A172 (cell line): ENCODE measurements at places on chromosomes 3 and 15. TPM values are rescaled to one million over a fixed set of nuclear protein-coding genes. Genes with fewer than 3 reads are reported as not detected.

DNA sequence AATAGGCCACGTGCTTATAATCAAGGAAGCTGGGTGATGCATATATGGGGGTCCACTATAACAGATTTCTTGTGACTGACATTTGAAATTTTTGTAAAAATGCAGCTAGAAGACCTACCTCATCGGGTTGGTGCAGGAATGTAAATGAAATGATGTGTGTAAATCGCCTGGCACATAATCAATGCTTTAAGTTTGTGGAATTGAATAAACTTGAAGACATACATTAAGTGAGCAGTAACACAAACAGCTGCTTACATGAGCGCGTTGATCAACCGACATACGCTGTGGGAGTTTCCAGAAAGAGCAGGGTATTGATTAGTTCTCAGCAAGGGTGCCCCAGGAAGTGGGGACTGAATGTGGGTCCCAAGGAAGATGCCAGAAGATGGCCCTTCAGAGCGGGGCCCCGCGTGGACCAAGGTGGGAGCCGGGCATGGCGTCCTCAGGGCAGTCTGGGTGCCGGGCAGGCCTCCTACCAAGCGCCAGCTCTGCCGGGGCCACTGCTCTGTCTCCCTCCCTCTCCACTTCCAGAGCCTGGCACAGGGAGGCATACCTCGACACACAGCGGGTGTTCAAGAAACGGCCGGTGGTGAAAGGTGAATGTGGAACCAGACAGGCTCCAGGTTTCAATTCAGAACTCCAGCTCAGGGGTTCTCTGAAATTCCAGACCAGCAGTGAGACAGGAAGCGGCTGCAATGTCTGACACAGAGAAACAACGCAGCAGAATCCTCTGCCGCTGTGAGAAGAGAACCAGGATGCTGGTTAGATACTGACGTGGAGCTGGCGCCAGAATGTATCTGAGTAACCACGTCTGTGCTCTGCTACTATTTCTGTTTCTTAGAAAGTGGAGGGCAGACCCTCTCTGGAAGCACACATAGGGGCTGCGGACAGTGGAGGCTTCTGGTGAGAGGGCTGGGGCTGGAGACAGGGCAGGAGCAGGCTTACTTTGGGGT lies 12.6 kb downstream of the BFSP2 start:
- DNase-seq, result peak; percentile 45

The RTP4 gene
- 0.19 and 0.78 TPM in 2 replicates for total RNA-seq

- no peak for DNase-seq
Measured at GRCh38 chr3:195574497-195575304, 9.0 kb downstream of the APOD start.

DNA sequence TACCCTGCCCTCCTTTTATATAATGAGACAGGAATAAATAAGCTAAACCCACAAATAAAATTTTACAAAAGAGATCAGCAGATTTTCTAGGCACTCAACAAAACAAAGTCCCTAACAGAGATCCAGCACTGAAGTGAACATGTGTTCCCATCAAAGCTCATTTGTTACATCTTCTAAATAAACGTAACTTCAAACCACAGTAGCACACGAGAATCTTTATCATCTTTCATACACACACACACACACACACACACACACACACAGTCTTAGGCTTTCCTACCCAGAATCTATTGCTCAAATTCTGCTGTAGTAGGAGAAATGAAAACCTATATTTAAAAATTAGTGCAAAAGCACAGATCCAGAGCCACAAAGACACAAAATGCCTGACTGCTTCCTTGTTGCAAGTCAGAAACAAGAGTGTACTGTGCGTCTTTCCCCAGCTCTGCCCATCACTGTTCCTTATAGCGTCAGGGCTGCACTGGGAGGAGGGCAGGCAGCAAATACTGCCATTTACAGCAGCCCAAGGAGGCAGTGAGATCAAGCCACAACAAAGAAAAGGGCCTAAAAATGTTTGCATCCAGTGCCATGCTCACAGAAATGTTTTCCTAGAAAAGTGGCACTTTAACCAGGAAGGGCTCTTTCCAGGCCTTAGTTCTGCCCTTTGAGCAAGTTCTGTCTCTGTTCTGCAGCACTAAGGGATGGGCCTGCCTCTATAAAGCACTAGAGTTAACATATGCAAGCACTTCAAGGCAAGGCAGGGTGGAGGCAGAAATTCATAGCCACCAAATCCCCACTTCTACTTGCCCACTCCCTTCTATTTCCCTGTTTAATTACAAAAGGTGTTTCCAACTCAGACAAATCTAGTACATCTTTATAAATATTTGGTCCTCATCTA lies 6.0 kb downstream of the IP6K1 start:
- DNase-seq, result no peak

- no peak for DNase-seq
Measured at GRCh38 chr3:137035631-137036030, 77.8 kb downstream of the IL20RB start.

- DNase-seq, result no peak
Measured at GRCh38 chr3:160557571-160557970, 7.8 kb downstream of the KPNA4 start.

DNA sequence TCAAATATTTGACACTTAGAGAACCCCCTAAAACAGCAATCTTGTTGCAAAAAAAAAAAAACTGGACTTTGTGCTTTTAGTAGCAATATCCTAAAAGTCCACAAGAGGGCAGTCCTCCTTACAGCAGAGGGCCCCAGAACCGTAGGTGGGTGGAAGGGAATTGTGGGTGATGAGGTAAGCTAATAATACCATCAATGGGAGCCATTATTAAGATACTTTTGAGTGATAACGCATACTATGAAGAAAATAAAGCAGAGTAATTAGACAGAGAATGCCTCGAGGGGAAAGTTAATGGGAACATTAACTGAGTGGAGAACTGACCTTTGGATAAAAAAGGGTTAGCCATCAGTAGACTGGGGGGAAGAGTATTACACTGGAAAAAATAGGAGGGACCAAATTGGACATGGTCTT lies 229.9 kb downstream of the THRB start:
- peak; percentile 40 for DNase-seq

GRCh38 chr3:177107461-177108239 lies 89.6 kb downstream of the TBL1XR1 start:
- no peak for DNase-seq

The GOLGA8M gene
- total RNA-seq, result 0.79 TPM in 1 of 2 replicates, not detected in the other

DNA sequence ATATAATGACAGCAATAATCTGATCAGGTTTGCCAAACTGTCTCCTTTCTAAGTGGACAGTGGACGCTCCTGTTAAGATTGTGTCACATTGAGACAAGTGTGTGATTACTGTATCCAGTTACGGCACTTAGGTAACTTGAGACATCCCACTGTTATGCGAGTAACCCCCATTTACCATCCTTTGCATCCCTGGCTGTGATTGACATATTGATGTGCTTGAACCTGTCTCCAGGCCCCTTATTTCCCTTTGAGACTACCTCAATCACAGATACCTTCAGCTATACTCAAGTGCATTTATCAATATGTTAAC lies 785.2 kb downstream of the NR2F2 start:
- DNase-seq, result no peak

DNA sequence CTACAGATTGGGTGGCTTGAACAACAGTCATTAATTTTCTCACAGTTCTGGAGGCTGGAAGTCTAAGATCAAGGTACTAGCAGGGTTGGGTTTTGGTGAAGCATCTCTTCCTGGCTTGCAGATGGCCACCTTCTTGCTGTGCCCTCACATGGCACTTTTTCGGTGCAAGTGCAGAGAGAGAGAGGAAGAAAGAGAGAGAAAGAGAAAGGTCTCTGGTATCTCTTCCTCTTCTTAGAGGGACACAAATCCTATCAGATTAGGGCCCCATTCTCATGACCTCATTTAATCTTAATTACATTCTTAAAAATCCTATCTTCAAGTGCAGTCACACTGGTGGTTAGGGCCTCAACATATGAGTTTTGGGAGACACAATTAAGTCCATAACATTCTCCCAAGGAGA lies 167.1 kb downstream of the NFKBIZ start:
- DNase-seq, result no peak

GRCh38 chr3:45168451-45168850 lies 22.3 kb upstream of the CDCP1 start:
- DNase-seq, result no peak

DNA sequence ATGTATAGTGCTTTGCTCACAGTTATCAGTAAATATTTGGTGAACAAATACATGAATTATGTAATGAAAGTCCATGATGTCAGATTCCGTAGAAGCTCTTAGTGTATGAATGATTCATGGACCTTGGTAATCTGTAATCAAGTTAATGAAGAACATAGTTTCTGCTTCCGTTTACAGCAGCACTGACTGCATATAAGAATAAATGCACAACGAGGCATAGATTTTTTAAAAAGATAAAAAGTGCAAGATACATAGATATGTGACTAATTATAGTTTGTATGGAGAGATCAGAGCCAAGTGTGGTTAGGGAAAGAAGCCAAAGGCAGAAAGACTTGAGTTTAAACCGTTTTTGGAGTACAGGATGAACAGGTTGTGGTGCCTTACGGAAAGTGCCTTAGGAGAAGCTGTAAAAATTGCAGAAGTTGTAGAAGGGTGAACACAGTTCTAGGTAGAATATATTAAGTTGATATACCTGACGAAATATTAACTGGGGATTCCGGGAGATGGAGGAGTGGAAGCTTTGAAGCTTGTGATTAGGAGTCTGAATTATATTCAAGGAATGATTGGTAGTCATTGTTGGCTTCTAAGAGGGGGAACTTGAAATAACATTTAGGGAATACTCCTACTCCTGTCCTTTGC lies 293.1 kb downstream of the NLGN1 start:
- DNase-seq, result no peak

The SKOR1 gene
- total RNA-seq, result not detected in 2 replicates

- DNase-seq, result no peak
Measured at GRCh38 chr3:53803816-53804695, 42.2 kb downstream of the CHDH start.

DNA sequence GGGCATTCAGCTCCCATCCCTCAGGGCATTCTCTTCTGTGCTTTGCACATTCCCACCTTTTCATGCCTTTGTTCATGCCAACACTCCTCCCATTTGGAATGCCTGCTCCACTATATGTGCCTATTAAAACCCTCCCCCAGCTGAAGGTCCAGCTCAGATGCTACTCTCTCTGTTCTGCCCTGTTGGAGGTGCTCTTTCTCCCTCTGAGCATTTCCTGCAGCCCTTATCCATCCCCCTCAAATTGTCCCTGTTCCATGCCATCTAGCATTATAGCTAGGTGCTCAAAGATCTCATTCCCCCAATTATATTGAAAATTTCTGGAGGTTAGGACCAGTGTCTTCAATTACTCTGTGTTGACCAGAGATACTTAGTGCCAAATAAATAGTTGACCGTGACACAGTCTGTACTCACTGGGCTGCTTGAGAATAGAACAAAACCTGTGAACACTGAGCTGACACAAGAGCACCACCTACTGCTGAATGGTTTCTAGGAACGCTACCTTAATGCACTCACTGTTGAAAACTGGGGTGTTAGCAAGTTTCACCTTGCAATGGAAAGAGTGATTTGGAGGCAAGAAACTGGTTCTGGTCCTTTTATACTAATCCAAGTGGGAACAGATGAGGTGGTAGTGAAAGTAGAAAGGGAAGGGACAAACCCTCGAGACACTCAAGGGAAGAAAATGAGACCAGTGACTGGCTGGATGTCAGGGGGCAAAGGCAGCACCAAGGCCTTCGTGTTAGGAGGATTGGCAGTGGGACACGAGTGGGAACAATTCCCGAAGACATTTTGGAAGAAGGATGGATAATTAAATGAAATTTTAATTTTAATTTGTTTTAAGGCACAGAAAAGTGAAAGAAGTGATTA lies 289.8 kb upstream of the ROPN1 start:
- DNase-seq, result peak; percentile 51
